ENCODE measurements at places on chromosomes 6 and 20.

DNA sequence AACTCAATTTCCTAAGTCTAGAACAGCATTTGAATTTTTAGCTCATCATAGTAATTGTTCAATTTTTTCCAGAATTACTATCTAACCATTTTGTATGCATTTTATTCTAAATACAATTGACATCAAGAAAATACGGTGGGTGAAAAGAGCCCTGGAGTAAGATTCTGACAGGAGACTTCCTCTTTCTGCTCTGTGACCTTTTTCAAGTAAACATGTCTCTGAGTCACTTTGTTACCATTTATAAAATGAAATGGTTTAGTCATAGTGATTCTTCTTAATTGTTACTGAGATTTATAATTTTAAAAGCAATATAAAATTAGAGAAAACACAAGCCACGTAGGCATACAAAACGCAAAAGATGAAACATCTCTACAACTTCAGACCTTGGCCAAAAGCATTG lies 80.2 kb downstream of the PLCB1 start:
- DNase-seq = no peak

- no peak for DNase-seq
Measured at GRCh38 chr20:59976156-59976782, 18.0 kb downstream of the CDH26 start.

GRCh38 chr6:163706500-163707087 lies 292.1 kb downstream of the QKI start:
- DNase-seq = no peak

DNA sequence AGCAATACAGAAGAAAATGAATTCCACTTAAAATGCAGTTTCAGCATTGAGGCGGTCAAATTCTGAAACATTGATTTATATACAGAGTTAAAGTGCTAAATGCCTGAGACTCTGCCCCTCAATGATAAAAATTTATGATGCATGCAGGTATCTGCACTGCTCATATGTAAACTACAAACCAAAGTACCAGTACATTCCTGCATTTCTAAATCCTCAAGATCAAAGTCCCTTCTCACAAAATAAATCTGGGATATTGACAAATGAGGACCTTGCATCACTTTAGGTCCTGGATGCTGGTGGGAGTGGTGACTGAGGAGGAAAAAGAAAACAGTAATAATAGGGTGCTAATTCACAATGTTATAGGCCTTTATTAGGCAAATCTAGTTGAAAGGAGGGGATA lies 101.9 kb downstream of the FIG4 start:
- no peak for DNase-seq

- DNase-seq = no peak
Measured at GRCh38 chr20:51354191-51354768, 188.2 kb downstream of the NFATC2 start.

- DNase-seq = no peak
Measured at GRCh38 chr6:158002951-158003853, 21.5 kb downstream of the SYNJ2 start.

- DNase-seq = no peak
Measured at GRCh38 chr20:22465622-22466446, 118.5 kb downstream of the FOXA2 start.

- no peak for DNase-seq
Measured at GRCh38 chr6:113644861-113645575, 212.1 kb upstream of the MARCKS start.

GRCh38 chr20:31990641-31991338 lies 19.4 kb upstream of the CCM2L start:
- no peak for DNase-seq

GRCh38 chr20:55354720-55355119 lies 650.6 kb downstream of the CBLN4 start:
- no peak for DNase-seq

DNA sequence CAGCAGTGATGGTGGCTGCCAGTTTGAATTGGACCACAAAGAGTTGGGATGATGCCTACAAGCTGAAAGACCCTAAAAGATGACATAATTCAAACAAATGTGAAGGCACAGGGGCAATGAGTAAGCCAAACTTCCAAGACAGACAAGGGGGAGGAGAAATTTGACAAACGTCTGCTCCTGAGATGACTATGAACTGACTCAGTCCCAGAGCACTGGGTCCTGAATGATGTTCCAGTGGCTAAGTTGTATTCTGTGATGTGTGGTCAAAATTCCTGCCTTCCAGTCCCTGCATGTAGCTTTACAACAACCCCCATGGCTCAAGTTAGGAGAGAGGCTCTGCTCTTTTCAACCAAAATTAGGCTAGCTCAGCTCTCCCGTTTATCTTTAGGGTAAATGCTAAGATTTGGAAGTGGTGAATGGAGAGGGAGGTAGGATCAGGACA lies 86.1 kb upstream of the SIRPA start:
- no peak for DNase-seq

- no peak for DNase-seq
Measured at GRCh38 chr6:13920552-13920951, 4.2 kb upstream of the RNF182 start.

DNA sequence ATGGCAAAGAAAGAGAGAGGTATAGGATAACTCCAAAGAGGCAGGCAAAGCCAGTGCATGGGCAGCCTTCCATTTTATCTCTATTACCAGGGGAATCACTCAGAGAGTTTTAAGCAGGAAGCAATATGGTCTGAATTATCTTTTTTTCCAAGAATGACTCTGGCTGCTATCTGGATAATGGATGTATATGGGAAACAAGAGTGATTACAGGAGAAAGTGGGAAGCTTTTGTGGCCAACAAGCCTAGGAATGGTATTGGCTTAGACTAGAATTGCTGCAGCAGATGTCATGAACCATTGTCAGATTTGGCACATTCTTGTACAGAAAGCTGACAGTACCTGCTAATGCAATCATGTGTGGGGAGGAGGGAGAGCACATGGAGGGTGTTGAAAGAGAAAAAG lies 73.0 kb upstream of the BTBD3 start:
- DNase-seq = no peak

DNA sequence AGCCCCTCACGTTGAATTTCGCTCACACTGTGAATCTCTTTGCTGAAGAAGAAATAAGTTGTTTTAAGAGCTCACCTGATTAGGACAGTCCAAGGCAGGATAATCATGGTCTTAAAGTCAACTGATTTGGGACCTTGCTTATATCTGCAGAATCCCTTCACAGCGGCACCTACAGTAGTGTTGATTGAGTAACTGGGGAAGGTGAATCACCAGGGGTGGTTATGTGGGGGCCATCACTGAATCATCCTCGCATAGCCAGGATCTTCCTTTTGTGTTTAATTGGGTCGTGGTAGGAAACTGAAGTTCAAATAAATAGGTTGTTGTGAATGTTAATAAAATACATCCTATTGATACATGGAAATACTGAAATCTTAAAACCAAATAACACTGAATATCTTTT lies 20.2 kb upstream of the MICA start:
- DNase-seq = no peak

DNA sequence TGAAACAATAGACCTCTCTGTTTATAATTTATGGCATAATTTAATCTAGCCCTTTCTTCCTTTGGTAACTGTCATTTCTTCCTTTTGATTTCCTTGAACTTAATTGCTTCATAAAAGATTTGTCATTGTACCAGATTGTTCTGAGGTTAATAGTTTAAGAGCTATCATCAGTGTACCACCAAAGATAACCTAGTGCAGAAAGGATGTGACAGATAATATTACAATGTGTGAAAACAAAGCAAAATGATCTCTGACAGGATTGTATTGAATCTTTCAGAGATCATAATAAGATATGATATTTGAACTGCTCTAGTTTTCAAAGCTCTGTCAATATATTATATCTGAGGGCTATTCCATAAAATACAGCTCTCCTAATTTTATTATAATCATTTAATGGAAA lies 132.1 kb upstream of the PTCHD4 start:
- DNase-seq = no peak

DNA sequence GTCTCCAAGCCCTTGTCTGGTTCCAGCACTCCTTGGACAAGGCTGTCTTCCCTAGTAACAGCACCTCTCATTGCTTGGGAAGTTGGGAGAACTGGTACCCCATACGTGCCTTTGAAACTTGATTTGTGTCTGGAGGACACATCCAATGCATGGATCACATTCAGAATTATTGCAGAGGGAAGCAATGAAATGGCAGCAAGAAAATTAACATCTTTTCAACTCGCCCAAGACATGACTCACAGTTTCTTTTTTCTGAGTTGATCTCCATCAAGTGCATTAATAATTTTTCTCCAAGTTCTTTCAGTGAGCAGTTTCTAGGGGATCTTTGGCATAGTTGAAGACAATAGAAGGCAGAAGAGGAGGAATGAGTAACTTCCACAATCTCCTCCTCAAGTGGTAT lies 22.3 kb upstream of the PI3 start:
- no peak for DNase-seq

DNA sequence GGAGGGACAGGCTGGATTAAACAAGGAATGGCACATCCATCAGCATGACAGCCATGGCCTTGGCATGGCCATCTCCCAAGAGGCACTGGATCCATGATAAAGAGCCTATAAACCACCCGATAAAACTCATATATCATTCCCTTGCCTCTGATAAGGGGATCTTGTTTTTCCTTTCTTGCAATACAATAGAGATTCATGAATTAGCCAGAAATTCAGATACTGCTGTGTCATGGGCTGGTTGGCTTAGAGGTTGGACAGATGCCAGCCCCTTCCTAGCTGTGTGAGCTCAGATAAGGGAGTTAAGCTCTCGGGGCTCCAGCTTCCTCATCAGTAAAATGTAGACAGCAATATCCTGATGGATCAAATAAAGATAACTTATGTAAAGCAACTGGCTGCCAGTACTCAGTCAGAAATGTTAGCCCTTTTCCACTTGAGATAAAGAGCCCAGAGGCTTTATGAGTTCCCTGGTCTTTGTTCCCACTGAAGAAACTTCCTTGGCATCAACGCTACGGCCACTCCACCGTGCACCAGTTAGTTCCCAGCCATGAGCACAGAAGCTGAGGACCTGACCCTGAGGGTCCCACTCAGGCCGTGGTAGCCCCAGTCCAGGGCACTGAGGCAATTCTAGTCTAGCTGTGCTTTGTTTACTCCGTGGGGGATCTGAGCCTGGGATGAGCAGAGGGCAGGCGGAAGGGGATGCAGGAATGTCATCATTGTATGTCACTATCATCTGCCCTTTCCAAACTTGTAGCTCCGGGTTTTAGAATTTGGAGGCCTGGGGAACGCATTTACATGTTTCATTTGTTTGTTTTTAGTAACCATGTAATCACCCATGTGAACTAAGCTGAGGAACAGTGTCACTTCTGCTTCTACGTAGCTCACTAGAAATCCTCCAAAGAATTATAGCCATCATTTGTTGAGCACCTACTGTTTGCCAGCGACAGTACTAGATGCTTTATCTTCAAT lies 67.2 kb upstream of the TBC1D7 start:
- DNase-seq = no peak

- no peak for DNase-seq
Measured at GRCh38 chr6:121595646-121596045, 160.2 kb downstream of the GJA1 start.

GRCh38 chr20:16474363-16474762 lies 98.9 kb downstream of the KIF16B start:
- DNase-seq = no peak

DNA sequence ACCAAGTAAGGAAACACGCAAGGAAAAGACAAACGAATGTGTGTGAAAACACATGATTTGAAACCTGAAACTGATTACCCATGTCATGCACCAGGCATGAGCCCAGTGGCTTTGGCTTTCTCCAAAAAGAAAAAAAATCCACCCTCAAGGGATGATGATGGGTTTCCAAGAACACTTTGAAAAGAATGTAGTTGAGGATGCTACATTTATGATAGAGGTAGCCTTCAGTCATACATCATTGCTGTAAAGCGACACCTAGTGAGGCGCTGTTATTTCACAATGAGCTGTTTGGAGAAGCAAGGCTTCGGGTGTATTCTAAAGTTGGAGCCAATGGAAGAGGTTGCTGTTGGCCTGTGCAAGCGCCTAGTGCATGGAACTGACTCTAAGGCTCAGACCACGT lies 124.9 kb downstream of the SCML4 start:
- DNase-seq = no peak

DNA sequence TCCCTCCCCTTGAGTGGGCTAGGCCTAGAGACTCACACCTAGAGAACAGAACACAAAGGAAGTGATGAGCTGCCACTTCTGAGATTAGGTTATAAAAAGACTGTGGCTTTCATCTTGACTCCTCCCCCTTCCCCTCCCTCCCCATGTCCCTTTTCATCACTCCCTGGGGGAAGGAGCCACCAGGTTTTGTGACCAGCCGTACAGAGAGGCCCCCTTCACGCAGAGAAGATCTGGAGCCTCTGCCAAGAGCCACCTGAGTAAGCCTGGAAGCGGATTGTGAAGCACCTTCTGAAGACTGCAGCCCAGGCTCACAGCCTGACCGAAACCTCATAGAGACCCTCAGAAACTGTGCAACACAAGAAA lies 118.4 kb upstream of the NXT1 start:
- no peak for DNase-seq

- DNase-seq = no peak
Measured at GRCh38 chr20:5356941-5357340, 40.2 kb upstream of the PROKR2 start.

DNA sequence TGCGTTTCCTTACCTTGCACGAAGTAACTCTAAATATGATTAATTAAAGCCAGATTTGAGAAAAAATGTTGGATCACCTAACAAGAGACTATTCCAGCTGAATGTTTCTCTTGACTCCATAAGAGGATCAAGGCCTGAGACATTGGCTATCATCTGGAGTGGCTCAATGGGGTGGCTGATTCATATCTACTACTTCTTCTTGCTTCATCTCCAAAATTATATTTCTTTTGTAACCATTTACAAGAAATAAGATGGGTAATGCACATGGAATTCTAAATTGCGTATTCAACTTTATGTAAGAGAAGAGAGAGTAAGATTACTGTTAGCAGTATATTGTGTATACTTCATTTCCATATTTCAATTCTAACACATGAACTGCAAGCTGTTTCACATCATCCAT lies 819.0 kb upstream of the EYS start:
- no peak for DNase-seq

GRCh38 chr20:62181808-62182207 lies 1.0 kb upstream of the MTG2 start:
- no peak for DNase-seq

GRCh38 chr20:18138639-18139583 lies 1.2 kb downstream of the KAT14 start:
- DNase-seq = no peak

All from activated T-helper 9 cell treated with anti-CD3 and anti-CD28 coated beads, Interleukin-2, amount 50 U/mL, for 16 hours (primary cell).